ENCODE measurements at places on chromosomes 7 and 10.

DNA sequence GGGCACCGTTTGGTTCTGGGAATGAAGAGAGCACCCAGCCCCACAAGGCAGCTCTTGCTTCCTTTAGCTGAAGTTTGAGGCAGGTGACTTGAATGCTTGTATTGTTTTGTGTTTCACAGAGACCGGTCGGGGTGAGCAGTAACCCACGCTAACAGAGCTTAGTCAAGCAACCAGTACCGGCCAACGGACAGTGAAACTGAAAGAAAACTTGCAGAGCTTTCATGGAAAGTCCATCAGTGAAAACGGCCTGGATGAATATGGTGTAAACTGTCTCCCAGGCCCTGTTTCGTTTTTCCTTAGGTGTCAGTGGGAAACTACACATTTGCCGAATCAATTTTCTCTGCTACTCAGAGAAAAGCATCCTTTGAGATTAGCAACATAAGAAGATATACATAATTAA lies 101.1 kb downstream of the LYZL1 start:
- no peak for DNase-seq

DNA sequence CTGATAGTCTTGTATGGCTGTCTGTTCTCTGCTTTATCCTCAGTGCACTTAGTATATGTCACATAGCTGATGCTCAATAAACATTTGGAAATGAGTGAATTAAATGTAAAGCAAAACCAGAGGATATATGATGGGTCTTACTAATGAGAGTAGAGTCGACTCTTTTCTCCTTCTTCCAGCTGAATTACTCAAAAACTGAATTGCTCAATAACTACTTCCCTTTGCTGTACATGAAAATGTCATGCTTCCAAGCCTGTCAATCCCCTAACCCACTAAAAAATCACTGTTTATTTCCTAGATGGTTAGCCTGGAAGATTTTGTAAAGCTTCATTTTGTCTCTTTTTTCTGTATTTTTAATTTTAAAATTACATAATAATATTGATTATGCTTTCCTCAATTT lies 88.0 kb downstream of the OR13A1 start:
- DNase-seq, result no peak

DNA sequence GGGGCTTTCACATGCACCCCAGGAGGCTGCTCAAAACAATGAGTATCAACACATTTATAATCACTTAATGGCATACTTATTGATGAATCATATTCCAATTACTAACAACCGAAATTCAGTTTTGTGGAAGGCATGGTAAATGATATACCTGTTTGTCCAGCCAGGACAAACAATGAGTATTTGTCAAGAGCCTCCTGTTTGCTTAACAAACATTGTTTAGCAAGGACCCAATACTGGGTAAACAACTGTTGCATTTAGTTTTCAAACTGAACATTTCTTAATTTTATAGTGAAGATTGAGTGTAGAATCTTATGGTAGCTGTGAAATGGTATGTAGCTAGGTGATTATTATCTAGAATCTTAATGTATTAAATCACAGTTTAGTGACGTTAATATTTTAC lies 473.7 kb downstream of the ATRNL1 start:
- no peak for DNase-seq

- no peak for DNase-seq
Measured at GRCh38 chr7:85286446-85286845, 99.6 kb upstream of the SEMA3D start.

- DNase-seq, result no peak
Measured at GRCh38 chr10:94224656-94225055, 138.1 kb downstream of the NOC3L start.

DNA sequence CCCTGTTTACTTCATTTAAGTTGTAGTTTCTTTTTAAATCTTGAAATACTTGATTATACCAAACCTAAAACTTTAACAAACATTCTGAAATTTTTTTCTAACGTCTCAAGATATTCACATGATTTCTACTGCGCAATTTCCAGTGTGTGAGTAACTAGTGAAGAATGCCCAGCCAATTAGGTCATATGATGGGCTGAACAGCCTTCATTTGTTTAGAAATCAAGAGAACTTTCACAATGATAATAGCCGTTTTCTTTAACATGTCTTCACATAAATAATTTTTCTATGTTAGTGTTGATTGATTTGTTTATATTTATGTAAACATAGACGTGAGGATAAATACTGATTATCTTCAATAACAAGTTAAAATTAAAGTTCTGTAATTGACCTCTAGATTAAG lies 21.8 kb downstream of the STAM start:
- no peak for DNase-seq

GRCh38 chr7:30159698-30160143 lies 24.9 kb downstream of the MTURN start:
- no peak for DNase-seq

GRCh38 chr7:143878884-143879283 lies 23.1 kb downstream of the TCAF1 start:
- no peak for DNase-seq

GRCh38 chr7:73977619-73978618 lies 50.1 kb upstream of the ELN start:
- no peak for DNase-seq

DNA sequence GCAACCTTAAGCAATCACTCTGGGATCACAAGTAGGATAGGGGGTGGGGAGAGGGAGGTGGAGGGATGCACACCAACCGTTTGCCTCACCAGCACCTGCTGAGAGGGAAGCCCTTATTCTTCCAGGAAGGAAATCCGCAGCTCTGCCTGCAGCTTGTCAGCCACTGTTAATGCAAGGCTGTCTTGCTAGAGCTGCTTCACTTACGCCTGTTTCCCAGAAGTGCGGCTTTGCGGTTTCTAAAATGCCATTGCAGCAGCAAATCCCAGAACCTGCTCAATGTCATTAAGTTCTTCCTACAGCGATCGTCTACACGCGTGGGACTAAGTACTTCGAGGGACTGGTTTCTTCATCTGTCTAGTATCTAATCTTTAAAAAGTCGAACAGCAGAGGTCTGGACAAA lies 191.1 kb downstream of the ZMYND11 start:
- no peak for DNase-seq
